Dermis microvascular lymphatic vessel endothelial cell (primary cell): ENCODE measurements at places on chromosomes 3 and 15. TPM values are rescaled to one million over a fixed set of nuclear protein-coding genes. Genes with fewer than 3 reads are reported as not detected.

DNA sequence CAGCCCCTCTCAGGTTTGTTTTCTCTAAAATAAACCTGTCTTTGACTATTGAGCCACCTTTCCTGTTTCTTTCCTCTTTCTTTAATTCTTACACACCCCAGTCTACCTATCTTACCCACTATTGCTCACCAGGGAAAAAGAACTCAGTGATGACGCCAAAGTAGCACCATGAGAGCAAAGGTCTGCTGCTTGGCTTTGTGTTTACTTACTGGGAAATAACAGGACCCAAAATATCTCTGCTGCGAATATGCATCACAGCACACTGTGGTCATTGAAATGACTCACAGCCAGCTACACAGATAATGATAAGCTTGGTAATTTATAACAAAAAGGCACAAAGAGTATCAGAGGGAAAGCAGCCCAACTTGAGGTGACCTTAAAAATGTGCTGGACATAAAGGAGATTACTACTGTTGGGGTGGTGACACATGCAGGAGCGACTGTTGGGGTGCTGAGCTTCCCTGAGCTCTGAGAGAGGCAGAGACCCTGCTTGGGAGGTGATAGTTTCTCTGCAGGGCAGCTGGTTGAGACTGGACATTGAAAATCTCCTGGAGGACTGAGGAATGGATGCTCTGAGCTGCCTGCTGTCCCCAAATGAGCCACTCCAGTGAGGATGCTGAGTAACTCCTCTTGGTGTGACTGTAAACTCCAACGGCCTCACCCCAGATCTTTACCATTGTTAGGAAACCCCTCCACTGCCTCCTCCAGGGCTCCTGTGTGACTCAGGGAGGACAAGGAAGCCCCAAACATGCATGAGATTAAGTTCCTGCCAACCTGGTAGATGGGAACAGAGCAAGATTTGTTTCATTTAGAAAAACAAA, 14.5 kb downstream of the EFCAB12 start:
- no peak for DNase-seq

DNA sequence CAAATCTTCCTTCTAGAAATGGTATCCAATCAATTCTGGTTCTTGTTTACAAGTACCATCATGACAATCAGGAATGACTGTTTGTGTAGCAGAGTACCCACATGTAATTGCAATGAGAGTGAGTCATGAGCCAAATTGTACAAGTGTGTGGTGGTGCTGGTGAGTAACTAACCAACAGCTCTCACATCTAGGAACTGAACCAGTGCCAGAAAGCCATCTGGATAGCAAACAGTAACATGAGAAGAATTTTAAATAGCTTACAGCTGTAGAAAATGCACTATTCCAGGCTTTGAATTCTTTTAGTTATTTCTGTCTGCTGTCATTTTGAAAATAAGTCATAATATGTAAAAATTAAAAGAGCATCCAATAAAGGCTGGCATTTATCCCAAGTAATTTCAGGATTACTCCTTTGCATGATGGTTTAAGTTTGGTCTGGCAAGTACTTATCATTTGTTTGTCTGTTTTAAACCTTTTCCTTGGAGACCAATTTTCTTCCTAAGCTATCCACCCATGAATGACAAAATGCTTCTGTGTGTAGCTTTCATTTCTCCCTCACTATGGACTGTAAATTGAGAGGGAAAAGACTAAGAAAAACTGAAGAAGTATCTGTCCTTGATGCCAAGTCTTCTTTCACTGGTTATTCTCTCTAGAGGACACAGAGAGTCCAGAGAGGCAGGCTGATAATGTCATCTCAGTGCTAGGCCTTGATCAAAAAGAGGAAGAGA, 60.0 kb downstream of the PIK3CB start:
- peak; percentile 65 for DNase-seq

DNA sequence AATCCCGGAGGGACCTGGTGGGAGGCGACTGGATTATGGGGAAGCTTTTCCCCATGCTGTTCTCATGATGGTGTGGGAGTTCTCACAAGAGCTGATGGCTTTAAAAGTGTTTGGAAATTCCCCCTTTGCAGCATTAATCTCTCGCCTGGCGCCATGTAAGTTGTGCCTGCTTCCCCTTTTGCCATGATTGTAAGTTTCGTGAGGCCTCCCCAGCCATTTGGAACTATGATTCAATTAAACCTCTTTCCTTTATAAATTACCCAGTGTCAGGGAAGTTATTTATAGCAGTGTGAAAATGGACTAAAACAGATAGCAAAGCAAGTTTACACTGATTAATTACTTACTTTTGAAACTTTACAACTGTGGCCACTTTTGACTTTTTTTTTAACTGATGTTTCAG, 10.6 kb upstream of the U2SURP start:
- DNase-seq, result no peak

DNA sequence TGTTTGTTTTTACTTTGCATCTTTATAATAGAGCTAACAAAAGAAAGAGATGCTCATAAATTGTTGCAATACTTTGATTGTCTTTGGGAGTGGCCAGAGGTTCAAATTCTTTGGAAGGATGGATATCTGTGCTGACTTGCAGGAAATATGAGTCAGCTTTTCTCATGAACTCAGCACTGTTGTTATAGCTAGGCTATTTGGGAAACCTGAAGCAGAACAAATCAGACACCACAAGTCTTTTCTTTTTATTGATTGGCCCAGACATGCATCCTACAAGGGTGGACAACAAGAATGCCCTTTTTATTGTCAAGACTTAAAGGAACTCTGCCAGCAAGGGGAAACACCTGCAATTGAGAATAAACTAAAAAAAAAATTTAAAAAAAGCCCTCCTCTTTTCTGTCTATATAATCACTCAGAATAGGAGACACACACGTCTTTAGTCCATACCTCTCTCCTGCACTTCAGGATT, 4.6 kb upstream of the DENND4A start:
- peak; percentile 93 for DNase-seq

DNA sequence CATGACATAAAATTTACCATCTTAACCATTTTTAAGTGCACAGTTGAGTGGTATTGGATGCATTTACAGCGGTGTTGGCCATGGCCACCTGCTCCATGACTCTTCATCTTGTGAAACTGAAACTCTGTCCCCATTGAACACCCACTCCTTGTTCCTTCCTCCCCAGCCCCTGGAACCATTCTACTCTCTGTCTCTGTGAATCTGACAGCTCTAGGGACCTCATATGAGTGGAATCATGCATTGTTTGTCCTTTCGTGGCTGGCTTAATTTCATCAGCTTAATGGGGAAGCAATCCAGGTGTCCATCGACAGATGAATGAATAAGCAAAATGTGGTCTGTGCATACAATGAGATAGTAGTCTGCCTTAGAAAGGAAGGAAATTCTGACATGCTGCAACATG, 42.5 kb downstream of the PLXNA1 start:
- DNase-seq, result no peak

DNA sequence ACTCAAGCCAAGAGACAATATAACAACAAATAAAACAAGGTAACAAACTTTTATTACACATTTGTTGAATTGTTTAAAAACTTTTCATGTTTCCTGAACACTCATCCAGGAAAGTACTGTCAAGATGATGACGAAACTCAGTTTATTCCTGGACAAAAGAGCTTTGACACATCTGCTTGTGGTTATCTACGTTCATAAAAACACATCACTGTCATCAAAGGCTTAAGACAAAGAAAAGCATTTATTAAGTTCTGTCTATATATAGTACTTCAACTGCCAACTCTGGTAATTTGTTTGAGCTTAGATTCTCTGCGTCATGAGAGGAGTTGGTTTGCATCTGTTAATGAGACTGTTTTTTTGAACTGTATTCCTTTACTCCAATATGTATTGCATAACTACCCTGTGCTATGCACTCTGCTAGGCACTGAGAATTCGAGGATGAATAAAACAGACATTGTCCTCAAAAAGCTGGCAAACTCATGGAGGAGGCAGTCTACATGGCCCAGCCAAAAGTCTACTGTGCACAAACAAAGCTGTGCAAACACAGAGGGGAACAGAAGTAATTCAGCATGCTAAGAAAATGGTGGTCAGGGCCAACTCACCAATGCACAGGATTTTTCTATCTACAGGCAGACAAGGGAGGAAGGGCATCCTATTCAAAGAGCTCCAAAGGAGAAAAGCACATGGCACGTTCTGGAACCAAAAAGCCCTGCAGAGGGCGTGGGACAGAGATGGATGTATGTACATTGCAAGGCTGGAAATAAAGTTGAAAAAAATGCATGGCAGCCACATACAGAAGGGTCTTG, 21.5 kb downstream of the PLD1 start:
- peak; percentile 93 for DNase-seq

DNA sequence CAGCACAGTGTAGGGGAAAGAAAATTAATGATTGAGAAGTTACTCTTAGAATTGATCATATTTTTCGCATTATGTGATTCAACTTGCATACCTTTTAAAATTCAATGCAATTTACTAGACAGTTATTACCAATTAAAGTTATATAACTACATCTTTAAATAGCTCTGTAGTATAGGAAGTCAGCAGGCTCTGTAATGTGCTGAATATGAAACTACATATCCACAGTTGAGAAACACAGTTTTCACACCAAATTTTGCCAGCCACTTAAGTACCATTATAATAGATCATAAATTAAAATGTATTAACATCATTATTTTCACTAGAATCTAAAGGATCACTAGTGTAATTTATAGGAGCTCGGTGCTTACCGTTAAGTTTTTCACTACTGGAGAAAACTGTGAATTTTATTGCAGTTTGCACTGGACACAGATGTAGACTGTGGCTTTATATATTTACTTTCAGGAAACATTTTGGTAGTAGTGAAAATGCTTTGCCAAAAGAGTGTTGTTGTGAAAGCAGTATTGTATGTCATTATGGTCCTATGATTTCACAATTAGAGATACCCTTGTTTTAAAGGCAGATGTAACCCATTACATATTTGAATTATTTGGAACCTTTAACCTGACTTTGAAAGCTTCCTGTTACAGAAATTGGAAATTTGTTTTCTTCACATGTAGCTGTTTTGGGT, 113.6 kb downstream of the PLCL2 start:
- DNase-seq, result no peak

DNA sequence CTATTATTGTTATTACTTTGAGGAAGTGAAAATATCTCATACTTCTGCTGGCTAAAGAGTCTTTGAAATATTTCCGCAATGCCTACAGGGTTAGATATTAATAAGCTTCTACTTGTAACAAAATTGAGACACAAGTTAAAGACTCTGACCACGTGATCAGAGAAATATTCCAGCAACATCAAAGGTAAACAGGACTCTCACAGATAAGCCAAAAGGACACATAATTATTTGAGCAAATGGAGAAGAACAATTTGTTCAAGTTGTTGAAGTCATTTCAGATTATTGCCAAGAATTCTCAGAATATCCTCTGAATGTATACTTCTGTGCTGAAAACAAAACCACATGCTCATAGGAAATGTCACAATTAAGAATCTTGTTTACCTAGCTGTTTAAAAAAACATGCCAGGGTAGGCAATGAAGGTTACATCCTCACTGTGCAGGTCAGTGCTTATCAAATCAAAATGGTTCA, 225.8 kb upstream of the ALCAM start:
- peak; percentile 28 for DNase-seq

- DNase-seq, result no peak
Measured at GRCh38 chr3:188598894-188599293, 444.9 kb downstream of the LPP start.

DNA sequence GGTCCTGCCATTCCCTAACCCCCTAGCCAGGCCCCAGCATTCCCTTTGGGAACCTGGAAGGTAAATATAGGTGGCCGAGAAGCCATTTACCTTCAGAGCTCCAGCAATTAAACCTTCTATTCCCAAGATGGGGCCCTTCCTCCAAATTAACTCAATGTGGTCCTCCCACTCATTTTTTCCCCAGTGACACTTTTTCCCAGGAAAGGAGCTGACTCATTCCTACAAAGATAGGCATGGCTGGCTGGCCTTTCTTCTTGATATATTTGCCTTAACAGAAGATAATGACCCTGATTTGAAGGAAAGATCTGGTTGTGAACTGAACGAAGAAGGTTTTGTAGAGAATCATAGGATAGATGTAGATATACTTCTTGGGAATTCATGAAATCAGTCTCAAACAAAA, 279.0 kb upstream of the VEPH1 start:
- DNase-seq, result no peak

GRCh38 chr3:134064081-134064480, 34.4 kb upstream of the SLCO2A1 start:
- DNase-seq, result no peak

GRCh38 chr3:171358881-171359198, 101.4 kb downstream of the TNIK start:
- no peak for DNase-seq

- DNase-seq, result no peak
Measured at GRCh38 chr3:116216761-116217160, 228.5 kb downstream of the LSAMP start.

DNA sequence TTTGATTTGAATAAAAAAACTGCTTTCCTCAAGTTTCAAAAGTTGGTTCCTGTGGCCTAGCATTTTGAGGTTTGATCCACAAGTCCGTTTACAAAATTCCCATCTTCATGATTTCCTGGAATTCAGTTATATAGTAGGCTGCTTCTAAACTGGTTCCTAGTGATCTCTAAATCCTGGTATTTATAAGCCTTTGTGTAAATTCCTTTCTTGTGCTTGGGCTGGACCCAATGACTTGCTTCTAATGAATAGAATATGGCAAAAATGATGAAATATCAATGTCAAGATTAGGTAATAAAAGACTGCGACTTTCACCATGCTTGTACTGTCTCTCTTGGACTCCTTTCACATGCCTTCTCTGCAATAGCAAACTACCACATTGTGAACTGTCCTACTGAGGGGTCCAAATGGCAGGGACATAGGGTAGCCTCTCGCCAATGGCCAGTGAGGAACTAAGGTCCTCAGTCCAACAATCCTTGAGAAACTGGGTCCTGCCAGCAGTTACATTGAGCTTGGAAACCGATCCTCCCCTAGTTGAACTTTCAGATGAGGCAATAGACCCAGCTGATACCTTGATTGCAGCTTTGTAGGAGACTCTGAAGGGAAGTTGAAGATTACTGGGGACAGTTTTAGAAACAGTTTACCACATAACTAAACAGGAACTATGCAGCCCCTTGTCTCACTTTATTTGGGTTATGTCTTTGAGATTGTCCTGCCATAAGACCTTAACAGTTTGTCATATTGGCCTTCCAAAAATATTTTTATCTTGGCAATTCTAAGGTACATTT, 303.9 kb upstream of the TBC1D5 start:
- DNase-seq, result no peak

DNA sequence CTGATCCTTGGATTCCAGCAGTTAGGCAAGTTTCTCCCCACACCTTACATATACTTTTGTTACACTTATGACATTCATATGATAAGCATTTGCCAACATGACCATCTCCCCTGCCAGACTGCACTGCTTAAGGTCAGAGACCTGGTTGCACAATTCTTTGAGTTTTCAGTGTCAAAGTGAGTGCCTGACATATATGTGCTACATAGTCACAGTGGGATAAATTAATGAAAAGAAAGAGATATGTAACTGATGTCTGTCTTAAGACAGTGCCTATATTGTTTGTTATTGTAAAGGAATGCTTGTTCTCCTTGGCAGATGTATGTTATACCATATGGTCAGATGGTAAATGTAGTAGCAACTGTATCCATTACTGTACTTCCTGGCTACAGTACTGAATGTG, 3.5 kb upstream of the DCUN1D1 start:
- no peak for DNase-seq

Gene NANOGP8
- not detected in 2 replicates for total RNA-seq

Gene FBXL22
- under 0.01 and 0.13 TPM in 2 replicates for total RNA-seq

Gene UQCC5
- total RNA-seq, result 4.8 and 5.8 TPM in 2 replicates

Gene USP50
- not detected in 2 replicates for total RNA-seq

Gene XCR1
- not detected in 2 replicates for total RNA-seq

Gene SLC28A1
- total RNA-seq, result under 0.01 TPM in 1 of 2 replicates, not detected in the other

Gene TAGLN3
- not detected in 2 replicates for total RNA-seq

Gene NMNAT3
- total RNA-seq, result 0.77 and 1.3 TPM in 2 replicates
